ENCODE measurements at places on chromosomes 1 and 21. TPM values are rescaled to one million over a fixed set of nuclear protein-coding genes. Genes with fewer than 3 reads are reported as not detected.

DNA sequence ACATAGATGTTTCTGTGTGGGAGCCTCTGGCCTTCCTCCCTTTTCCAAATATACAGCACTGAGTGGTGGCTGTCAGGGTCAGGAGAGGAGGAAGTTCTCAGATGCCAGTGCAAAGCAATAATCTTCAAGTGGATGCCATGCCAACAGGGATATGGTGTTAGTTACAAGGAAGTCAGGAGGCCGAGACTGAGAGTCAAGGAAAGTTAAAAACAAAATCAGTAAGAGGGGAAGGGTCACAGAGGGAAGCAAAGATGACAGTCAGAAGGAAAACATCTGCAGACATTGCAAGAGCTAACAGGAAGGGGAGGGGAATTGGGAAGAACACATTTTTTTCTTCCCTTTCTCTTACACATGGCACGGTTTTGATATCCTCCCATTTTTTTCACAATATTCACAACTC is 691.4 kb downstream of the ADGRL2 start:
- no peak for DNase-seq

- no peak for DNase-seq
Observed at GRCh38 chr1:162755306-162755705, 35.2 kb upstream of the HSD17B7 start.

GRCh38 chr1:90730243-90731022 is 13.3 kb upstream of the BARHL2 start:
- no peak for DNase-seq

GRCh38 chr1:71046891-71047634 is 553 bp downstream of the PTGER3 start:
- no peak for DNase-seq

- no peak for DNase-seq
Observed at GRCh38 chr1:243452092-243452491, 196.3 kb downstream of the SDCCAG8 start.

DNA sequence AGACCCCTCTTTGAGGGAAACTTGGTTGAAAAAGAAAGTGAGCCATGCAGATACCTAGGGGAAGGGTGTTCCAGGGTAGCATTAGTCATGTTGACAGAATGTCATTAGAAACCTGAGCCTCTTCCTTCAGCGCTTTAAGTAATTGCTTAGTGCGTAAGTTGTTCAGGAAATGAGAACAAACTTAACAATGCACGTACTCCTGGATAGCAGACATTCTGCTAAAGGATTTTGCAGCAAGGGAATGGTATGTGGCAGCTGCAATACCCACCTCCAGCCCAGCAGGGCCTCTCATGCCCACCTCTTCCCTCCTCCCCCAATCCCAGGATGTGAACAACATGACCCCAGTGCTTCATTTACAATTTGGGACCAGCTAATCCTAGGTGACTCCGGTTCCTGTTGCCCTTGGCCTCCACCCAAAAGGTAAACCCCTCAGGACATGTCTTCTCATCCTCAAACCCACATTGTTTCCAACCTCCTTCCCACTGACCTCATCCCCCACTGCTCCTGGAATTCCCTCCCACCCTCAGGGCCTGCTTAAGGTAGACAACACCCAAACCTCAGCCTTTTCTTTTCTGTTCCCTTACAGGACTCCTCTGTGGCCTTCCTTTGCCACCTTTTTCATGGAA is 98.0 kb upstream of the BCAR3 start:
- DNase-seq = peak; percentile 87

- DNase-seq = peak; percentile 55
Observed at GRCh38 chr1:228270032-228270431, 62.2 kb downstream of the OBSCN start.

DNA sequence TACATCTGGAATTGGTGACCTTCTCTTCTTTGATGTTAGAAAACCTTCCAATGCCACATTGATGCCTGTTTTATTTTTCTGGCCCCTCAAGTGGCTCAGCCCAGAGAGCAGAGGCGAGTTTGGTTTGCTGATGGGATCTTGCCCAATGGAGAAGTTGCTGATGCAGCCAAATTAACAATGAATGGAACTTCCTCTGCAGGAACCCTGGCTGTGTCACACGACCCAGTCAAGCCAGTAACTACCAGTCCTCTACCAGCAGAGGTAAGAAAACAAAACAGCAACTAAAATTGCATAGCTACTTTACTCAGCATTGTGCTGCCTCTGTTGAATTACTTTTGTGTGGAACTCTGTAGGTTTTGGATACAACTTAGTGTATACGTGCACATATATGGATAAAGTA is 97.6 kb downstream of the CC2D1B start:
- DNase-seq = no peak

- DNase-seq = no peak
Observed at GRCh38 chr1:65378247-65378946, 42.1 kb upstream of the LEPR start.

DNA sequence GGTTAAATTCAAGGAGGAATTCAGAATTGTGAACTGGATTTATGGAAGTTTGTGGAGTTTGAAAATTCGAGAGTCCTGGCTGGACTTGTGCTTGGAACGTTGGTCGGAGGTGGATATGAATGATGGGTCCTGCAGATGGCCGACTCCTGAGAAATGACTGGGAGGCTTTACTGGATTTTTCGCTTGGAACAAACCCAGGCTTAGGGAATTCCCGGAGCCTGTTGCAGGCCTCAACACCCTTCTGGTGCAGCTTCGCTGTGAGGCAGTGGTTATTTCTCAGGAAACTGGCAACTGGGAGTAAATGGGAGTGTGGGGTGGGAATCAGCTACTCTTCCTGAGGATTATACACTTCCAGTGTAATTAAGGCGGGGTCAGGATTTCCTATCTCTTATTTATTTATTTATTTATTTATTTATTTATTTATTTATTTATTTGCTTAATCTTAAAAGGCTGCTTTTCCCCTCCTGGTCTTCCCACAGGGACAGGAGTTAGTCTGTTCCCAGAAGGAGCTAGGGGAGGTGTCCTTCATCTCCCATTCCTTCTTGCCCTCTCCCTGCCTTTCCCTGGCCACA is 21.1 kb downstream of the MAPKAPK2 start:
- DNase-seq = no peak

- DNase-seq = no peak
Observed at GRCh38 chr1:3477241-3477995, 23.0 kb downstream of the ARHGEF16 start.

DNA sequence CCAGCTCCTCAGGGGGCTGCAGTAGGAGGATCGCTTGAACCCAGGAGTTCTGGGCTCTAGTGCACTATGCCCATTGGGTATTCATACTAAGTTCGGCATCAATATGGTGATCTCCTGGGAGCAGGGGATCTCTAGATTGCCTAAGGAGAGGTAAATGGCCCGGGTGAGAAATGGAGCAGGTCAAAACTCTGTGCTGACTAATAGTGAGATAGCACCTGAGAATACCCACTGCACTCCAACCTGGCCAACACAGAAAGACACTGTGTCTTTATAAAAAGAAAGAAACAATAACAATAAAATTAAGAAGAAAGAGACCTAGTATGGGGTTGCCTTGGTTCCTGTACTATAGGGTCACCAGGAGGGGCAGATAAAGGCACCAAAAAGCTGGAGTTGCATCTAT is 13.7 kb upstream of the DUSP12 start:
- no peak for DNase-seq

DNA sequence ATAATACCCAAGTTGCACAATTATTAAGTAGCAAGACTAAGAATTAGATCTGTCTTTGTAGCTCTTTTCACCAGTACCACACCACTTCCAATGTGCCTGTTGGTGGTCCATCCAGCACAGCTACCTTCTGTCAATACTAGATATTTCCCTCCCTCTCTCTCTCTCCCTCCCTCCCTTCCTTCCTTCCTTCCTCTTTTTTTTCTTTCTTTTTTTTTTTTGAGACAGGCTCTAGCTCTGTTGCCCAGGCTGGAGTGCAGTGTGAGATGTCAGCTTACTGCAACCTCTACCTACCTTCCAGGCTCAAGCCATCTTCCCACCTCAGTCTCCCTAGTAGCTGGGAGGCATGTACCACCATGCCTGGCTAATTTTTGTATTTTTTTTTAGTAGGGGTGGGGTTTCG is 21.1 kb downstream of the KPNA6 start:
- no peak for DNase-seq

The DYNLT4 gene
- total RNA-seq = 1.4 TPM

The RGS4 gene
- 351 TPM for total RNA-seq

The RNU5D-1 gene
- not detected for total RNA-seq

Data from glomerular endothelial cell (primary cell).